ENCODE measurements at places on chromosomes 2 and 18.

DNA sequence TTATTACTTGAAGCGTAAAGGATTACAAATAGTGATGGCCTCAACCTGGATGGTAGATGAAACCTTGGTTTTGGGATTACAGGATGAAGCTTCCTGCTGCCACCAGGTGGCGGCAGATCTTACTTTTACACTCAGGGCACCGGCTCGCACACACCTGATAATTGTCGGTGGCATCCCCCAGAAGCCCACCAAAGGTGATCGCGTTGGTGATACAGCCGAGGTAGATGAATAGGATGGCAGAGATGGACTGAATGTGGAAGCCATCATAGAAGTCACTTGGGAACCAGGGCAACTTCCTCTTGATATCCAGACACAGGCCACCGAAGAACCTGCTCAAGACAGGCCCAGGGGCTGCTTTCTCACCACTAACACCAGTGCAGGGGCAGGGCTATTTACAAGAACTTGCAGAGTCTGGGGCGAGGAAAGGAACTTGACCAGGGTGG lies 51.8 kb downstream of the MTHFD2 start:
- DNase-seq, result peak; percentile 76

DNA sequence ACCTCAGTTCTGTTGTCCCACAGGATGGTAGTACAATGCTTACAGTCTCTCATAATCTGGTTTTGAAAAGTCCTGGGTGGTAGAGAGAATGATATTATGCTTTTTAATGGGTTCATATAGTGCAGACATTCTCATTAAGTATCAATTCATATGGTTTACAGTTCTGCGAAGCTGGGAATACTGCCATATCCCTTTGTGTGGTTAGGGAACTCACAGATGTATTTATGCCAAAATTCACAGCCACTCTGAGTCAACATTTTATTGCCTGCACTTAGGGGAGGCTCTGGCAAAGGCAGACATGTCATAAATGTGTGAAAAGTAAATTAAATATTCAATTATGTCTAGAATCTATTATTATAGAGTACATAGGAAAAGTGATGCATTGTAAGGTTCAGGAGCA lies 808.2 kb downstream of the SUCLG1 start:
- DNase-seq, result no peak

DNA sequence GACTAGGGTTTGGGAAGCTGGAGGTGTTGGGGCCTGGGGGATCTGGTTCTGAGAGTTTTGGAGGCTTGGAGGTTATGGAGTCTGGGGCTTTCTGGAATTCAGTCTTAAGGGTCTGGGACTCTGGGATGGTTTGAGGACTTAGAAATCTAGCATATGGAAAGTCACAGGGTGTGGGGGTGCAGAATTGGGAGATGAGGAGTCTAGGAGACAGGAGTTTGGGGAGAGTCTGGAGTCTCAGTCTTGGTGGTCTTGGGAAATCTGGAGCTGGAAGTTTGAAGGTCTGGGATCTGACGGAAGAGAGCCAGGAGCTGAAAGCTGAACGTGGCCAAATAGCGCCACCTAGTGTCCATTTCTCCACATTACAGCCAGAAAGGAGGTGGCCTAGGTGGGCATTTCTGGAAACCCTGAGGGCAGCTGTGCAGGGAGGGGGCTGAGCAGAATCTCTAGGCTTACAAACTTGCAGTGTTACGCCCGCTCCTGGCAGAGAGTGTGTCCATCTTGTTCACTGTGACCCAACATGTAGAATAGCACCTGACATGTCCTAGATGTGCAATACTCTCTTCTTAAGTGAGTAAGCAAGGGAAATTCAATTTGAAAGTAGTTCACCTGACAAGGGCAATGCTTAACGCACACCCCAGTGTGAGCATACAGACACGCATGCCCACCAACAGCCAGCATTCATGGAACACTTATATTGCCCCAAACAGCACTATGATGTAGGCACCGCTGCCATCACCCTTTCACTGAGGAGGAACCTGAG lies 204.8 kb downstream of the TFCP2L1 start:
- peak; percentile 67 for DNase-seq

DNA sequence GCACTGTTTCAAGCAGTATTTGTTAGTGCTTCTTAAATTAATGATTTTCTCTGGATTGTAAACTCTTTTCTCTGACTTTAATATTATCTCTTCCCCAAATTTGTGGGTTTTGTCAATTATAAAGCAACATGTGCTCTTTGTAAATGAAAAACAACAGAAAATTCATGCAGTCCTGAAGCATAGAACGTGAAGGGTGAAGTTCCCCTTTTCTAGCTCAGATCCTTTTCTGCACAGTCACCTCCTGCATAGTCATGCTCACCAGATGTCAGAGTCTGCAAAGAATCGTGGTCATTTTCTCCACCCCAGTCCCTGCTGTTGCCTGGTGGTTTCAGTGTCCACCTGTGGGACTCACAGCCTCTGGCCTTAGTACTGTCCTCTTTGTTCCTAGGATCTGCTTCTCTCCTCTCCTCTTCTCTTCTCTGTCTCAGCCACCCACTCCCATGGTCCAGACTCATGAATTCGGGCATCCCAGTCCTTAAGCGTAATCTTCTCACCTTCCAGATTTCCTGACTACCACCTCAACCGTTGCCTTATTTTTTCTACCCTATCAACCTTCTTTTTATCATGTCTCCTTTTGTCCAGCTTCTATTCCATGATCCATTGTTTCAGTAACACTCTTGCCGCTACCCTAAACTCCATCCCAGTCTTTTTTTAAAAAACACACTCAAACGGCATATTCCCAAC lies 229.1 kb downstream of the RTP5 start:
- no peak for DNase-seq

DNA sequence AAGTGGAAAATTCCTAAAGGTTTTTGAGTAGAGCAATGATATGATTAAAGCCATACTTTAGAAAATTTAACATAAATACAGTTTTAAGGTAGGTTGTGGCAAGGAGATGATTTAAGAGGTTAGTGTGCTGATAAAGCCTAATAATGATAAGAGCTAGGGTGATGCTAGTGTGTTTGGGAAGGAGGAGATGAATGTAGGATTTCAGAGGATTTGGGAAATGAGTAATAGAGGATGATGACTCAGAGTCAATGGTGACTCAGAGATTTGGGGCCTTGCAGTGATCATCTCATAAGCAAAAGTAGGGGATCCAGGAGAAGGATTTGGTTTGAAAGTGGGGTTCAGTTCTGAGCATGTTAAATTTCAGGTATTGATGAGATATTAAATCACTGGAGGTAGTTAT lies 23.3 kb downstream of the STAMBP start:
- DNase-seq, result peak; percentile 60

- no peak for DNase-seq
Observed at GRCh38 chr2:98452396-98453027, 7.9 kb downstream of the INPP4A start.

DNA sequence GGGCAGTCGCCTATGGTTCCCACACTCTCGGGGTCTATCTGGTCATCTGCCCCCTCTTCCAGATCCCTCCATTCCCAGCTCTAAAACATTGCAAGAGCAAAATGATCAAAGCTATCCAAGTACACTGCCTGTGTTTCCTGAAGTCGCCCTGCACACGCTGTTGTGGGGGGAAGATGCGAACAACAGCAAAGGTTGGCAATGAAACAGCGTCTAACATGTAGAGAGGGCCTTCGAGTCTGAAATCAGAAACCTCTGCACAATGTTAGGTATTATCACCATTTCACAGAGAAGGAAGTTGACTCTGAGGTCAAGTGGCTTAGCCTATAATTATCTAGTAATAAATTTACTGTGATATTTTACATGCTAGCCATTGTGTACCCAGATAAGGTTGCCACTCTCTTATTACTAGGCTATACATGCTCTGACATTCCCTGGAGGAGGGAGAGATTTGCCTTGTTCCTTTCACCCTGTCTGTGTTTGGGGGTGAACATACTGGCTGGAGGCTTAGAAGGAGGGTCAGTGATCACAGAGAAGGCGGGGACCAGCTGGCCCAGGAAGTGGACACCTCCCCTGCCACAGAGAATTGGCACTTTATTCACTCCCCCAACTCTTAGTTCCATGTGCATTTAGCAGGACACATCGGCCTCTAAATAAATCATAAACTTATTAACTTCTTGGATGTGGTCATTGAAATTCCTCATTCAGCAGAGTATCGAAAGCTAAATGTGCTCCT lies 36.8 kb downstream of the KCTD1 start:
- no peak for DNase-seq

GRCh38 chr18:24075767-24076597 lies 61.4 kb downstream of the TTC39C start:
- DNase-seq, result peak; percentile 84

GRCh38 chr2:218262631-218263586 lies 2.1 kb downstream of the GPBAR1 start:
- no peak for DNase-seq

DNA sequence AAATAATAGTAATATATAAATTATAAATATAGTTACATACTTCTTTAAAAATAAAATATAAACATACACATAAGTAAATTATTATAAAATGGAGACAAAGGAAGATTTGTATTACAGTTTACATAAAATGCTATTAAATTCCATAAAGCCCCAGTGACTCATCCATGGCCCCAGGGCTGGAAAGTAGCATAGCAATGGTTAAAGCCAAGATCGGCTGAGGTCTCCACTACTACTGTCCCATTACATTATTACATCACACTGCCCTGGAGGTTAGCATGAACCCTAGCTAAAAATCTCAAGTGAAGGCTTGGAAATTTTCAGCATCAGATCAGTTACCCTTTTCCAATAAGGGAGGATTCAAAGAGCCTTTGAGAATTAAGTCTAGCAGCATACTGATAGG lies 936.2 kb downstream of the DSC3 start:
- peak; percentile 37 for DNase-seq

- no peak for DNase-seq
Observed at GRCh38 chr18:57397440-57398132, 37.6 kb upstream of the ONECUT2 start.

GRCh38 chr2:182650704-182651103 lies 65.4 kb upstream of the DNAJC10 start:
- peak; percentile 53 for DNase-seq
